Stromal cell of bone marrow (primary cell): ENCODE measurements at places on chromosomes 2 and 18.

- DNase-seq, result no peak
Measured at GRCh38 chr18:75065251-75066000, 143.5 kb downstream of the PTGR3 start.

DNA sequence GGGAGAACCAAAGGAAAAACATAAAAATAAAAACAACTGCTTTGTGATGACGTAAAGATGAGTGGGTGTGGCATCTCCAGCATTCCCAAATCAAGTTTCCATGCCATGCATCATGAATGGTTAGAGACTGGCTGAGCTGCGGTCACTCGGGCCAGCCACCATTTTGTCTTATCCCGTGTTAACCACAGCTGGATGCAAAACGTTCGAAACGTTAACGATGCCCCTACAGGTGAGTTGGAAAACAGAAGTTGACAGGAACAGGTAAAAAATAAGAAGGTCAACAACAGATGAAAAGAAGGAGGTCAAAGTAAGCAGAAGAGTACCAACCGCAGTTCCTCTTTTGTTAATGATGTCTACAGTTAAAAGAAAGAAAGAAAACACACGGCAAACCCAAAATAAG, 411.1 kb downstream of the NRXN1 start:
- no peak for DNase-seq

- no peak for DNase-seq
Measured at GRCh38 chr2:85745619-85746018, 8.2 kb upstream of the ATOH8 start.

DNA sequence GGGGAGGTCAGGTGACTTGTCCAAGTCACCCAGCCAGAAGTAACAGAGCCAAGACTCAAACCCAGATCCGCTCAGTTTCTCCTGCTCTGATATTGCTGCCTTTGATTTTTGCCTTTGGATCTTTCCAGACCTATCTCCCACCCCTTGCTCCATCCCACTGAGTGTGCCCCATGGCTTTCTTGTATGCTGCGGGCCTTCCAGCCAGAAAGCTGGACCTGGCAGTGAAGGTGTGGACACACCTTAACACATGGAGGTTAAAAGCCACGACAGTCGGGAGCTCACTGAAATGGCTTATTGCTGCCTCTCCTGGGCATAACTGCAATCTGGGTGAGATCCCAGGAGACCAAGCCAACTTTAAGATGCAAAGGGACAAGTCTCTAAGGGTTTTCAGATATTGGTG, 86.7 kb downstream of the LONRF2 start:
- DNase-seq, result no peak
